Ascending aorta (tissue), 2 donors: ENCODE measurements at places on chromosomes 2 and 18. TPM values are rescaled to one million over a fixed set of nuclear protein-coding genes. Genes with fewer than 3 reads are reported as not detected.

DNA sequence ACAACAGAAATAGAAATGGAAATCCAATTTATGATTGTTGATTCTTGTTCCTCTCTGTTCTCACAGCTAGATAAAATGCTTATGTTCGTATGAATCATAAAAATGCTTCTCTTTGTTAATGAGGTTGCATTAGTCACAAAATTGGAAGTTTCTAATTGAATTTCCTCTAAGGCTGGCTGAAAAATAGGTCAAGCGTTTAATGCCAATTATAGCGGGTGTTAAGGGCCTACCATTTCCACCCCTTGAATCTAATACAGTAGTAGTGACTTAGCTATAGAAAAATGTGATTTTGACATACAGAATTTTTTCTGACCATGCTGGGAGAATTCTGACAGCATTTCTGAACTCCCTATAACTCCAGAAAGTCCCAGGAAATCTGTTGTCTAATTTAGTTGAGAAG lies 107.1 kb downstream of the TTN start:
- no peaks in the 10 kb centered on the region for H3K4me1 ChIP-seq
- DNase-seq: no peak
- H3K27ac ChIP-seq: no peak overlapping the region
- no peak overlapping the region for H3K4me3 ChIP-seq
- H3K36me3 ChIP-seq: no peaks in the 10 kb centered on the region

DNA sequence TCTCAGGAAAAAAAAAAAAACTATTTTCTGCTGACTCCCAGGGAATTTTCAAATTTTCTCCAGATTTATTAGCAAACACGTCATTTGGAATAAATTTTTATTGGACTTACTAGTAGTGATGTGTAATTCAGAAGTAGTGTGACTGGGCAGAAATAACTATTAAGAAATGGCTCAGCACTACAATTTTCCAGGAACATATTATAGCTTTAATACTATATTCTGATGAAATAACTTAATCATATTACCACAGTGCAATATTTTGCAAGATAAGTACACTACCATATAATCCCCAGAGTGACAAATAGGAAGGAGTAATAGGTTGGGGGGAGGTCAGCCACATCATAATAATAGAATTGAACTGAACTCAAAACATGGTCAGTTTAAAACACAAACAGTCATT lies 19.7 kb upstream of the TNFAIP6 start:
- no peak overlapping the region for H3K4me3 ChIP-seq
- H3K27ac ChIP-seq: no peak overlapping the region
- H3K36me3 ChIP-seq: no peaks in the 10 kb centered on the region
- H3K27me3 ChIP-seq: no peaks in the 10 kb centered on the region
- no peak for DNase-seq
- H3K4me1 ChIP-seq: no peaks in the 10 kb centered on the region

GRCh38 chr2:191501561-191502168 lies 176.3 kb upstream of the NABP1 start:
- H3K27ac ChIP-seq: peak overlapping the region; percentile 36
- H3K4me1 ChIP-seq: peaks cover 15% of the 10 kb centered on the region
- no peak overlapping the region for H3K4me3 ChIP-seq

Gene GALNT13
- total RNA-seq: not detected

- DNase-seq: no peak
- H3K27ac ChIP-seq: no peak overlapping the region
- H3K36me3 ChIP-seq: no peaks in the 10 kb centered on the region
Measured at GRCh38 chr2:72822794-72823193, 3.0 kb downstream of the EXOC6B start.

- no peak overlapping the region for H3K4me3 ChIP-seq
- no peak overlapping the region for H3K27ac ChIP-seq
- no peaks in the 10 kb centered on the region for H3K27me3 ChIP-seq
- no peak for DNase-seq
- H3K4me1 ChIP-seq: no peaks in the 10 kb centered on the region
Measured at GRCh38 chr18:79930020-79930642, 21.3 kb downstream of the SLC66A2 start.

DNA sequence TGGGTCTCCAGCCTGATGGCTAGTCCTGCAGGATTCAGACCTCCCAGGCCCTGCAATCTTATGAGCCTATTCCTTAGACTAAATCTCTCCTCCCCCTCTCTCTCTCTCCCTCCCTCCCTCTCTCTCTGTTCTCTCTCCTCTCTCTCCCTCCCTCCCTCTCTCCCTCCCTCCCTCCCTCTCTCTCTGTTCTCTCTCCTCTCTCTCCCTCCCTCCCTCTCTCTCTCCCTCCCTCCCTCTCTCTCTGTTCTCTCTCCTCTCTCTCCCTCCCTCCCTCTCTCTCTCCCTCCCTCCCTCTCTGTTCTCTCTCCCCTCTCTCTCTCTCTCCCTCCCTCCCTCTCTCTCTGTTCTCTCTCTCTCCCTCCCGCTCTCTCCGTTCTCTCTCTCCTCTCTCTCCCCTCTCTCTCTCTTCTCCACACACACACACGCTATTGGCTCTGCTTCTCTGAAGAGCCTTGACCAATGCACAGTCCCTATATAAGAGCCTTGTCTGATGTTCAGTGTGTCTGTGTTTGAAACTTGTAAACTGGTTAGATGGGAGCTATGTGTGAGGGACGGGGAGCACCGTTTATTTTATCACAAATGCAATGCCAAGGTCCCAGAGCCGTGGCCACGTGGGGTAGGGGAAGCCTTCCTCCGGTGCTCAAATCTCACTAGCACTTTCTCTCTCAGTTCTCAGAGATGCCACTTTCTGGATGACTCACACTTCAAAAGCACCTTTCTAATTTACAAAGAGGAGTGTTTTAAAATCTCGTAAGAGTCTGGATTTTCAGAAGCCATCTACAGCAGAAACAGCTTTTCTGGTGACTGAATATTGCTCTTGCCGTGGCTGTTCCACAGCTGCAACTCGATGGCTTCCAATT lies 9.4 kb upstream of the PRLH start:
- no peak for DNase-seq
- no peaks in the 10 kb centered on the region for H3K4me1 ChIP-seq
- no peaks in the 10 kb centered on the region for H3K36me3 ChIP-seq
- H3K4me3 ChIP-seq: no peak overlapping the region

DNA sequence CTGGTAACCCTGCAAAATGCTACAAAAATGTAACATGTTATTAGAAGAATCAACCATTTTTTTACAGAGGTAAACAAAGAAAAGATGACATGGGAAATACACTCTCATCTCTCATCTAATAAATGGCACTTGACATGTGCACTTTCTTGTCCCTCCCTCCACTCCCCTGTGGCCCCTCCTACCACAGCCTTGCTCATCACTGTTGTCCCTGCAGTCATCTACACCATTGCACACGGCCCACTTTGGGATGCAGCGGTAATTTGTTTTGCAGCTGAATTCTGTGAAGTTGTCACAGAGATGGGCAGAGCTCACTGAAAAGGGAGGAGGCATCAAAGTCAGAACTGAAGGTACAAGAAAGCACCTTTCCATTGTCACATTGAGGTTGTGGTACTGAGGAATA lies 103.6 kb downstream of the DHRS9 start:
- no peak for DNase-seq
- no peaks in the 10 kb centered on the region for H3K27me3 ChIP-seq
- H3K27ac ChIP-seq: no peak overlapping the region
- H3K4me1 ChIP-seq: no peaks in the 10 kb centered on the region

DNA sequence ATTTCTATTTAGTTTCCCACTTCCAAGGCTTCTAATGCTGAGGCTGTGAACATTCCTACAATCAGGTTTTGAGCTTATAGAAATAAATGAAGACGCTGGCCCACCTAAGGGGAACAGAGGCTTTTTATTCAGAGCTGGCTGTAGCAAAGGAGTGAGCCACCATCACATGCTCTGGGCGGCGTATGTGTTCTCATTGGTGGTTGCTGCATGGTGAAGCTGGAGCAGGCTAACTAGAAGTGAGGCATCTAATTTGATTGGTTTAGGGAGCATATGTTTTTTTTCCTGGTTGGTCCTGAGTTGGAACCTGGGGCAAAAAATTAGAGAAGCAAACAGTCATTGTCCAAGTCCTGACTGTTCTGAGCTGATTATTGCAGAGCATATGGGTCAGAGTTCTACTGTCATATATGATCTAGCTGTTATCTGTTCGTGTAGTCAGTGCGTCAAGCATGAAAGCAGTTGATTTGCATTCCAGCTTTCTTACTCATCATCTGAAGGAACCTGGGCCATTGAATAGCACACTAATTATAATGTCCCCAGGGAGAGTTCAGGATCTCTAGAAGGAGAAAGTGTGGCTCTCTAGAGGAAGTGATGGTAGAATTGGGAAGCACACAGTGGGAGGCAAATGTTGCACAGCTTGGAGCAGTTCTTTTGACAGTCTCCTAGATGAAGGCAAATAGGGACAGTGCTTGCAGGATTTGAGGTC lies 279.6 kb downstream of the PARD3B start:
- H3K4me1 ChIP-seq: no peaks in the 10 kb centered on the region
- no peak overlapping the region for H3K4me3 ChIP-seq
- no peak overlapping the region for H3K27ac ChIP-seq
- no peaks in the 10 kb centered on the region for H3K27me3 ChIP-seq
- H3K36me3 ChIP-seq: no peaks in the 10 kb centered on the region
- no peak for DNase-seq

GRCh38 chr2:152555048-152555447 lies 162.2 kb downstream of the PRPF40A start:
- H3K4me3 ChIP-seq: no peak overlapping the region
- no peak overlapping the region for H3K27ac ChIP-seq
- no peak for DNase-seq
- no peaks in the 10 kb centered on the region for H3K36me3 ChIP-seq
- no peaks in the 10 kb centered on the region for H3K4me1 ChIP-seq
- H3K27me3 ChIP-seq: no peaks in the 10 kb centered on the region

DNA sequence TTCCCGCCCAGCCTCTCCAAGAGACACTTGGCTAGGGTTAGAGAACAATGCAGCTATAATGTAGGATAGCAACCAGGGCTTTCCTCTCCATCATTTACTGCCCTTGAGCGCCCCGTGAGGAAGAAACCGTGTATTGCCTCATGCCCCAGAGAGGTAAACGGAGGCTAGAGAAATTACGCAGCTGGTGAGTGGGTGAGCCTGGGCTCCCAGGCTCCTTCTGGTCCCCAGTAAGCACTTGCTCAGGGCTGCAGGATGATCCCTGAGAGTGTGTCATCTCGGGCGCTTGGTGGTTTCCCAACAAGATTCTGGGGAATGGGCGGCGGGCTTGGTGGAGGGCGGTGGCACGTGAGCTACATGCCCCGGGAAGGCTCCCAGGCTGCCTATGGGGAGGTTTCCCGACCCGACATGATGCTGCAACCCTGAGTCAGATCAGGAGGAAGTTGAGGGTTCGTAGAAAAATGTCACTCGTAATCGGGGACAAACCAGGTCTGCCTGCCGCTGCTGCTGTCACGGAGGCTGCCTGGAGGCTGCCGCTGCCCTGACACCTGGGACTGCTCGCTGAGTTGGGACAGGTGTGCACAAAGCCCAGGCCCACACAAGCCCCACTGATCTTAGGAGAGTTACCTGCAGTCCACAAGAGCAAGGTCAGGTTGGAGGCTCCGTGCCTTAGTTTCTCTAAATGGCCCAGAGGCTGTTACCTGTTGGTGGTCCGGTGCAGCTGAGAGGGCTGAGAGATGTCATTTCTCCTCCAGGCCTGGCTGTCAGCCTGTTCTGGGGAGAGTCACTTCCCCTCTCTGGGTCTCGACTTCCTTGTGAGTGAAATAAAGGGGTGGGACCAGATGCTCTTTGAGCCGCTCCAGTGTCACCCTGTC lies at the start of gene GPR55:
GPR55 (minus strand) TSS at position 773 of the 872 bp plus-strand sequence. CDS start 14,280 bp downstream, outside the sequence.
- no peaks in the 10 kb centered on the region for H3K27me3 ChIP-seq
- no peak within 1 kb of the TSS for H3K4me3 ChIP-seq
- H3K36me3 ChIP-seq: no peaks in the 10 kb centered on the region
- no peak within 1 kb of the TSS for H3K27ac ChIP-seq
- DNase-seq: no peak
- H3K4me1 ChIP-seq: no peaks in the 10 kb centered on the region

- no peak overlapping the region for H3K27ac ChIP-seq
- no peak overlapping the region for H3K4me3 ChIP-seq
- DNase-seq: no peak
- H3K4me1 ChIP-seq: no peaks in the 10 kb centered on the region
- no peaks in the 10 kb centered on the region for H3K36me3 ChIP-seq
Measured at GRCh38 chr2:221085341-221085900, 486.7 kb downstream of the EPHA4 start.

GRCh38 chr18:3513481-3513880 lies 63.5 kb downstream of the TGIF1 start:
- H3K36me3 ChIP-seq: no peaks in the 10 kb centered on the region
- H3K27ac ChIP-seq: no peak overlapping the region
- no peaks in the 10 kb centered on the region for H3K4me1 ChIP-seq
- no peak for DNase-seq
- H3K27me3 ChIP-seq: no peaks in the 10 kb centered on the region

GRCh38 chr2:4180631-4181030 lies 477.3 kb downstream of the DCDC2C start:
- H3K36me3 ChIP-seq: no peaks in the 10 kb centered on the region
- H3K4me3 ChIP-seq: no peak overlapping the region
- no peaks in the 10 kb centered on the region for H3K4me1 ChIP-seq
- no peak for DNase-seq

Gene EN1
- total RNA-seq: not detected

GRCh38 chr2:24635181-24635580 lies 144.1 kb downstream of the NCOA1 start:
- H3K4me1 ChIP-seq: no peaks in the 10 kb centered on the region
- H3K27ac ChIP-seq: no peak overlapping the region
- H3K36me3 ChIP-seq: no peaks in the 10 kb centered on the region
- no peaks in the 10 kb centered on the region for H3K27me3 ChIP-seq
- no peak overlapping the region for H3K4me3 ChIP-seq
- DNase-seq: no peak

DNA sequence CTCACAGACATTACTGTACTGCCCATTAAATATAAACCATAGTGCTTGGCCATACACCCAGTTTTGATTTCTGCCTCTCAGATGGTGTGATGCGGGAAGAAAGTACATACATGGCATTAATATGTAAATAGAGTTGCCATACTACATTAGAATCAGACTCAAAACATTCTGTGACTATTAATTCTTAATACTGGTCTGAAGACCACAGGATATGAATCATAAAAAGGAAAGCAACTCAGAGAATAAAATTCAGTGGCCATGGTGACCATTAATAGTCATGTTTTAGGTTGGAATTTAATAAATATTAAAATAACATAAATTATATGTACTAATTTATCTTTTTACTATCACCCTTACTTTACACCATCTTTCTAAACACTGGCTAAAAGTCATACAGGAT lies 33.0 kb upstream of the WDR75 start:
- DNase-seq: no peak
- H3K36me3 ChIP-seq: no peaks in the 10 kb centered on the region
- no peaks in the 10 kb centered on the region for H3K27me3 ChIP-seq
- H3K4me1 ChIP-seq: no peaks in the 10 kb centered on the region
